ENCODE measurements at places on chromosomes 6 and 20.

DNA sequence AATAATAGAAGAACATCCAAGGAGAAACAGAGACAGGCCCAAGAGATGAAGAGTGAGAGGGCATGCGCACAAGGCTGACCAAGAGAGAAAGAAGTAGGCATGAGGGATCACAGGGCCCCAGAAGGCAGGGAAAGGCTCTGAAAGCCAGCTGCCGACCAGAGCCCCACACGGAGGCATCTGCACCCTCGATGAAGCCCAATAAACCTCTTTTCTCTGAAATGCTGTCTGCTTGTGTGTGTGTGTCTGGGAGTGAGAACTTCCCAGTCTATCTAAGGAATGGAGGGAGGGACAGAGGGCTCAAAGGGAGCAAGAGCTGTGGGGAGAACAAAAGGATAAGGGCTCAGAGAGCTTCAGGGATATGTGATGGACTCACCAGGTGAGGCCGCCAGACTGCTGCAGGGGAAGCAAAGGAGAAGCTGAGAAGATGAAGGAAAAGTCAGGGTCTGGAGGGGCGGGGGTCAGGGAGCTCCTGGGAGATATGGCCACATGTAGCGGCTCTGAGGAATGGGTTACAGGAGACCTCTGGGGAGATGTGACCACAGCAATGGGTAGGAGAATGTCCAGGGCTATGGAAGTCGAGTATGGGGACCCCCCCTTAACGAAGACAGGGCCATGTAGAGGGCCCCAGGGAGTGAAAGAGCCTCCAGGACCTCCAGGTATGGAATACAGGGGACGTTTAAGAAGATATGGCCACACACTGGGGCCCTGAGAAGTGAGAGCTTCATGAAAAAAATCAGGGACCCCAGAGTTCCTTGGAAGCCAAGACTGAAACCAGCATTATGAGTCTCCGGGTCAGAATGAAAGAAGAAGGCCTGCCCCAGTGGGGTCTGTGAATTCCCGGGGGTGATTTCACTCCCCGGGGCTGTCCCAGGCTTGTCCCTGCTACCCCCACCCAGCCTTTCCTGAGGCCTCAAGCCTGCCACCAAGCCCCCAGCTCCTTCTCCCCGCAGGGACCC is 981 bp upstream of the TNF start:
- no peaks in the 10 kb centered on the region for H3K27me3 ChIP-seq
- no peaks in the 10 kb centered on the region for H3K4me1 ChIP-seq
- no peak overlapping the region for H3K4me3 ChIP-seq
- H3K27ac ChIP-seq, result no peak overlapping the region
- no peak for DNase-seq
- no peaks in the 10 kb centered on the region for H3K36me3 ChIP-seq

- peaks cover 2% of the 10 kb centered on the region for H3K36me3 ChIP-seq
- H3K27ac ChIP-seq, result no peak overlapping the region
- H3K27me3 ChIP-seq, result no peaks in the 10 kb centered on the region
- no peaks in the 10 kb centered on the region for H3K4me1 ChIP-seq
- DNase-seq, result no peak
- no peak overlapping the region for H3K4me3 ChIP-seq
These were observed 86.3 kb downstream of the GMPR start for GRCh38 chr6:16324606-16325225.

DNA sequence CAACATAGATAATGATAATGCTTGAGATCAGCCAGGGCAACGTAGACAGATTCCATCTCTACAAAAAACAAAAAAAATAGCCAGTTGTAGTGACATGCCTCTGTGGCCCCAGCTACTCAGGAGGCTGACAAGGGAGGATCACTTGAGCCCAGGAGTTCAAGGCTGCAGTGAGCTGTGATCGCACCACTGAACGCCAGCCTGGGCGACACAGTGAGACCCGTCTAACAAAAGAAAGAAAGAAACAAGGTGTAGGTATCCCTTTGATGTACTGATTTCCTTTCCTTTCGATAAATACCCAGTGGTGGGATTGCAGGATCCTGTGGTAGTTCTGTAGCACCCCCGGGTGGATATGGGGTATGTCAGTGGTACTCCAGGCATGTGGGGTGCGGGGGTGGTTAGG is 48.2 kb upstream of the ADTRP start:
- DNase-seq, result no peak
- no peaks in the 10 kb centered on the region for H3K4me1 ChIP-seq
- no peaks in the 10 kb centered on the region for H3K27me3 ChIP-seq
- H3K36me3 ChIP-seq, result no peaks in the 10 kb centered on the region
- H3K4me3 ChIP-seq, result no peak overlapping the region

GRCh38 chr6:170290296-170291128 is at the start of gene DLL1:
Gene DLL1, minus strand, starts transcription at chr6:170291078. Its CDS starts 939 bp downstream, at chr6:170290139.
- peak; percentile 61 for DNase-seq
- peak within 1 kb of the TSS; percentile 39 for H3K4me3 ChIP-seq
- no peaks in the 10 kb centered on the region for H3K36me3 ChIP-seq
- no peaks in the 10 kb centered on the region for H3K4me1 ChIP-seq
- peak within 1 kb of the TSS; percentile 55 for H3K27ac ChIP-seq

DNA sequence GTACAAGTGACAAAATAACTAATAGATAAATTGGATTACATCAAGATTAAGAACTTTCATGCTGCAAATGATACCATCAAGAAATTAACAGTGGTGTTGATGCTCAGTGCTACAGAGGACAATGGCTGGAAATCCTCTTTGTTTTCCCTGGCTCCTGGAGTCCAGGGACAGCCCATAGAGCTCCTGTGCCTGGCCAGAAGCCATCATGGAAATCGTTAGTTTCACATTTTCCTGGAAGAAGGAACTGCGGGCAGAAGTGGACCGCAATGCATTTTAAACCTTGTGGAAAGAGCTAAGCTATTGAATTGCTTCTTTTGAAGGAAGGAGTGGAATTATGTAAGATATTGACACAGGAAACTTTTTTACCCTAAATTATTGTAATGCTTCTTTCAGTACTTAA is 276.0 kb downstream of the GJA1 start:
- no peak overlapping the region for H3K4me3 ChIP-seq
- no peak for DNase-seq
- H3K36me3 ChIP-seq, result no peaks in the 10 kb centered on the region
- H3K27ac ChIP-seq, result no peak overlapping the region
- no peaks in the 10 kb centered on the region for H3K27me3 ChIP-seq

DNA sequence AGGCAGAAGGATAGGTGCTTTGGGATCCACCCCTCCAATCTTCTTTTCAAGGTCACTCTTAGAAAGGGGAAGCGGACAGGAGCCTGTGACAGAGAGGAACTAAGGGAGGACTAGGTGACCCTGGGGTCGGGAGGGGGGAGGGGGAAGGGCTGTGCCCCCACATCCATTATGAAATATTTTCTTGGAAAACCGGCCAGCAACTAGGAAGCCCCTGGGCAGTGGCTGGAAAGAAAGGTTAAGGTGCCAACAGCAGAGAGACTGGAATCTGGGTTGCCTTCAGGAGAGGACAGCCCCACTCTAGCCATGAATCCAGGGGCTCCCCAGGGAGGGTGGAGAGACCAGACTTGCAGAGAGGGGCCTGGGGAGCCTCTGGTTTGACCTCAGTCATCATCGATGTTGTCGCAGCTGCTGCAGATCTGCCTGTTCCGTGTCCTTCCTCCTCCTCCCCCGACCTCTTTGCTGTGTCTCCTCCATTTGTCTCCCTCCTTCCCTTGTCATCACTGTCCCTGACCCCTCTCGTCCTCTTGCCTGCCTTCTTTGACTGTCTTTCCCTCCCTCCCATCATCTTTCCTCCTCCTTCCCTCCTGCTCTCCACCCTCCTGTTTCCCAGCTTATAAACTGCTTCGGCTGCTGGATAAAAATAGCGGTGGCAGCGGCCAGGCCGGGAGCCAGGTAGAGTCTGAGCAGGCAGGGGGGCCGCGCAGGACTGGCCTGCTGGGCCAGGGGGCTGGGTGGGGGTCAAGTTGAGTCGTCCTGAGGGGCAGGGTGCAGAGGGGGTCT is 3.2 kb downstream of the SLC29A1 start:
- peaks cover 4% of the 10 kb centered on the region for H3K4me1 ChIP-seq
- no peak overlapping the region for H3K4me3 ChIP-seq
- H3K36me3 ChIP-seq, result no peaks in the 10 kb centered on the region
- no peaks in the 10 kb centered on the region for H3K27me3 ChIP-seq
- peak overlapping the region; percentile 77 for H3K27ac ChIP-seq
- DNase-seq, result no peak

DNA sequence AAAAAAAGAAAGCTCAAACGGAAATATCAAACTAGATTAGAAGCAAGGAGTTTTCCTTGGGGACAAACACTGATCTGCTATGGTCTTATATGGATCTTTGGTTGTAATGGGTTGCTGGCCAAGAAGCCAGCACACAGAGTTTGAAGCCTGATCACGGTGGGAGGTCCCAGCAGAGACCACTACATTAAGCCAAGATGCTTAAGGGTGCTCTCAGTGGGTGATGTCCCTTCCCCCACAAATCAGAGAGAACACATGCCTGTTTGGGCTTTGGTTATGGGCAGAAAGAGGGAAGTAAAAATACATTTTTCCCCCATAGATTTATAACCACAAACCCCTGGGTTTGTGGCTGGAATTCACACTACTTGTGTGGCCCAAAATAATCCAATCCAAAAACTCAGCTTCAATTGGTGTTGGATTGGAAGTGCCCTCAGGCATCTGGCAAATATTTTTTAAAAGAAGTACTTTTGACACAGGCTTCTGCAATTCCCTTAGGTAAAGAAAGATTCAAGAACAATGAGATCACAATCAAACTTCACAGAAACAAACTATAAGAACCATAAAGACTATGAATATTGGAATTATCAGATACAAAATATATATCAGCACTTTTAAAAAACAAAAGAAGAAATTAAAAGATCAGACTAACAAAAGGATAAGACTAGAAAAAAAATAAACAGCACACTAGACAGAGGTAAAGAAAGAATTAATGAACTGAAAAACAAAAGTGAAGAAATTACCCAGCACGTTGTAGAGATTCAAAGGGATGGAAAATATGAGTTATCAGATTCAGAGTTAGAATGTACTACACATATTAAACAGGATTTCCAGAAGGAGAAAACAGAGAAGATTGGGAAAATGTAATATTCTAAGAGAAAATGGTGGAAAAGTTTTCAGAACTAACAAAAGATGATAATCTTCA is 44.7 kb downstream of the ESF1 start:
- H3K4me1 ChIP-seq, result no peaks in the 10 kb centered on the region
- H3K27me3 ChIP-seq, result no peaks in the 10 kb centered on the region
- no peak overlapping the region for H3K27ac ChIP-seq
- no peak for DNase-seq

- H3K36me3 ChIP-seq, result no peaks in the 10 kb centered on the region
- peak overlapping the region; percentile 97 for H3K27ac ChIP-seq
- H3K4me1 ChIP-seq, result peaks cover 30% of the 10 kb centered on the region
- H3K4me3 ChIP-seq, result peak overlapping the region; percentile 31
These were observed 143.2 kb upstream of the ZNF217 start for GRCh38 chr20:53736757-53737395.

DNA sequence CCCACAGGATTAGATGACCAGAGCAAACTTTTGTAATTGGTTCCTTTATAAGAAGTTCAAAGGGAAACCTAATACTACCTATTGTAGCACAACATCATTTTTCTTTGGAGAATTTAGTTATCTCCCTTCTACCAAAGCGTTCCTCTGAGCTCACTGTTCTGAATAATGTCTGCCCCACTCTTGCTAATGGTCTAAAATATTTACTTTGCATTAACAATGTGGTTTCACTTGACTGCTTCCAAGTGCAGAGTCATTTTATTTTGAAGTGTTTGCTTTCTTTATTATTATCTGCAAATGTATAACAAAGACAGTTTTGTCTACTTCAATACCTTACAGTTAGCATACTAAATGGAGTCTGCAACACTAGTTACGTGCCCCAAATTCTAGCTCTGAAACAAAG is 15.0 kb downstream of the TRAPPC3L start:
- no peak for DNase-seq
- H3K27me3 ChIP-seq, result no peaks in the 10 kb centered on the region
- no peaks in the 10 kb centered on the region for H3K4me1 ChIP-seq
- no peak overlapping the region for H3K4me3 ChIP-seq
- no peak overlapping the region for H3K27ac ChIP-seq

- no peaks in the 10 kb centered on the region for H3K4me1 ChIP-seq
- DNase-seq, result no peak
- H3K27ac ChIP-seq, result no peak overlapping the region
- H3K36me3 ChIP-seq, result peaks cover 10% of the 10 kb centered on the region
These were observed 30.5 kb downstream of the RPRD1B start for GRCh38 chr20:38063911-38064530.

GRCh38 chr6:11194356-11195218 is 37.9 kb downstream of the NEDD9 start:
- H3K27ac ChIP-seq, result peak overlapping the region; percentile 46
- H3K4me1 ChIP-seq, result no peaks in the 10 kb centered on the region
- no peaks in the 10 kb centered on the region for H3K27me3 ChIP-seq
- no peaks in the 10 kb centered on the region for H3K36me3 ChIP-seq
- no peak overlapping the region for H3K4me3 ChIP-seq
- no peak for DNase-seq

DNA sequence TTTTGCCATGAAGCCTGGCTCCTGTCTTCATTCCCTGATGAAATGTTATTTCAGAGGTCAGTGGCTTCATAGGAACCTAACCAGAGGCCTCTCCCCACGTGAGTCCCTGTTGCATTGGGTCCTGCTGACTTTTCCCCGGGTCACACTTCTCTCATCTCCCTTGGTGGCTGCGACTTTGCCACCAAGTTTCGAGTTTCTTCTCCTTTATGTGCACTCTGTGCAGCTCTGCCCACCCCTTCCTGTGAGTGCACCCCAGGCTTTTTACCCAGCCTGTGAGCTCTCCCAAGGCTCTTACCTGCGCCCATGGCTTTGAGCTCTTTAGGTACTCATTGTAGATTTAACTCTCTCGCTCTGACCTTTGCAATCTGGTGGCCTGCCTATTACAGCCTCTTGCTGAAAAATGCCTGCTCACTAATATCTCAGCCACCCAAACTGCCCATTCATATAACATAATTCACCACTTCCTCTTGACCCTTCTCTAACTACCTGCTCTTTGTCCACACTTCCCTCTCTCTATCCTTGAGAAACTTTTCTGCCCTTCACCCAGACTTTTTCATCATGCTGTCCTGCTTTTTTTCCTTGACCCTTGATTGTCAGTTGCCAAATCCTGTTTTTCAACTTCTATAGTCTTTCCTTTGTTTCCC is 105.9 kb downstream of the SASH1 start:
- H3K36me3 ChIP-seq, result no peaks in the 10 kb centered on the region
- H3K27ac ChIP-seq, result no peak overlapping the region
- H3K4me3 ChIP-seq, result no peak overlapping the region
- H3K4me1 ChIP-seq, result no peaks in the 10 kb centered on the region
- H3K27me3 ChIP-seq, result no peaks in the 10 kb centered on the region
- no peak for DNase-seq

DNA sequence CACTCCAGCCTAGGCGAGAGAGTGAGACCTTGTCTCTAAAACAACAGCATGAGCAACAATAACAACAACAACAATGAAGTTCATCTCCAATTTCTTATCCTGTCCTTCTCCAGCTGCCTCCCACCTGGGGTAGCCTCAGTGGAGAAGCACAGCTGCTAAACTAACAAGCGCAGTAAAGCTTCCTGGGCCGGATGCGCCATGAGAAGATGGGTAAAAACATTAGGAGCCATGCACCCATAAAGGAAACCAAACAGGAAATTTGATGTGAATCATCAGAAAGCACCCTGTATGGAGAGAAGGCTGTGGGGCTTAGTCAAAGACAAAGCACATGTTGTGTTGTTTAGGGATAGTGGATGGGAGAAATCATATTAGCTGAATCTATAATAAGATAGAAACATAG is 61.1 kb upstream of the CCN6 start:
- no peaks in the 10 kb centered on the region for H3K36me3 ChIP-seq
- H3K27me3 ChIP-seq, result no peaks in the 10 kb centered on the region
- no peaks in the 10 kb centered on the region for H3K4me1 ChIP-seq
- no peak overlapping the region for H3K27ac ChIP-seq

GRCh38 chr6:100266494-100267401 is 198.0 kb downstream of the SIM1 start:
- H3K27ac ChIP-seq, result no peak overlapping the region
- no peaks in the 10 kb centered on the region for H3K36me3 ChIP-seq
- no peaks in the 10 kb centered on the region for H3K27me3 ChIP-seq

Data from right lobe of liver (tissue), 6 donors.